ENCODE measurements at places on chromosomes 2 and 18. TPM values are rescaled to one million over a fixed set of nuclear protein-coding genes. Genes with fewer than 3 reads are reported as not detected.

ANO7 gene
- 0.80 TPM for total RNA-seq

ATP8B1 gene
- total RNA-seq = 8.6 TPM

CHRNG gene
- not detected for total RNA-seq

CEP68 gene
- total RNA-seq = 20.2 TPM

TCF7L1 gene
- 7.0 TPM for total RNA-seq

TCF23 gene
- 0.08 TPM for total RNA-seq

DNA sequence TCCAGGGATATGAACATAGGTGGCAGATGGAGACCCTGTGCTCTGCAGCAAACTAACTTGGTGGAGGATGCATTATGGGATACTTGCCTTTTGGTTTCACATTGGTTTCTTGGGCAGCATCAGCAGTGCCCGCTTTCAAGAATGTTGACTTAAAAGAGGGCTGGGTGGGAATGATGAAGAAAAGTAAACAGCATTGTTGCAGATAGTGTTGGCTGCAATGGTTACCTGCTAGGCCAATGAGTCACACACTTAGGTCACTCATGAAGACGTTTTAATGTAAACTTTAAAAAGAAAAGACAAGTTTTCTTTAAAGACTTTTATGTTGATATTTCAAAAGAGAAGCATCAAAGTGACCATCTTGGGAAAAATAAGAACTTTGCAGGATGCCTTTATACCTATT is 26.1 kb upstream of the FAM237A start:
- peak overlapping the region; percentile 66 for H3K27ac ChIP-seq
- DNase-seq = no peak
- H3K36me3 ChIP-seq = no peaks in the 10 kb centered on the region
- no peak overlapping the region for H3K4me3 ChIP-seq
- peaks cover 8% of the 10 kb centered on the region for H3K4me1 ChIP-seq

- H3K4me1 ChIP-seq = no peaks in the 10 kb centered on the region
- H3K27me3 ChIP-seq = no peaks in the 10 kb centered on the region
- no peaks in the 10 kb centered on the region for H3K36me3 ChIP-seq
- no peak overlapping the region for H3K27ac ChIP-seq
These were observed 10.2 kb downstream of the MSTN start for GRCh38 chr2:190052307-190052706.

DNA sequence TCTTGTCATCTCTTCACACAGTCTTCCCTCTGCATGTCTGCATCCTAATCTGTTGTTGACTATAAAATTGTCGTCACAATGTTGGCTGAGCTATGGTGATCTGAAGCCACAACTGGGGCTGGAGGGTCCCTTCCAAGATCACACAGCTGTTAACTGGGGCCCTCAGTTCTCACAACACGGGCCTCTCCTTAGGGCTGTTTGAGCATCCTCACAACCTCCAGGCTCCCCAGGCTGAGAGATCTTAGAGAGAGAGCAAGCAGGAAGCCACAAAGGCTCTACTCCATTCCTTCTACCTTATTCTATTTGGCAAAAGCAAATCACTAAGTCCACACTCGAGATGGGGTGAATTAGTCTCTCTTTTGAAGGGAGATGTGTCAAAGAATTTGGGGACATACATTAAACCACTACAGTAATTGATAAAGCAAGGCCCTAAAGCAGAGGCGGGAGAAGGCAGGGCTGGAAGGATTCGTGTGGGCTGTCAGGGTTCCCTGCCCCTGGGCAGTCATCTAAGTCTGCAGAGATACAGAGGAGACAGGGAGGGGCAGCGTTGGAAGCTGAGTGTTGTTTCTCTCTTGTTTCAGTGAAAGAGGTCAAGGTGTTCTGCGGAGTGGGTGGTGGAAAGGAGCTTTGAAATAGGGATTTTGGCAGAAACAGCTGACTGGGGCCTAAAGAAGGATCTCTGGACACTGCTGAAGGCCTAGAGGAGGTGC is 15.9 kb downstream of the MYO7B start:
- no peak overlapping the region for H3K27ac ChIP-seq
- H3K4me1 ChIP-seq = no peaks in the 10 kb centered on the region
- no peak for DNase-seq
- no peak overlapping the region for H3K4me3 ChIP-seq

GRCh38 chr2:42762155-42762554 is 1.8 kb downstream of the OXER1 start:
- DNase-seq = no peak
- no peak overlapping the region for H3K4me3 ChIP-seq
- no peak overlapping the region for H3K27ac ChIP-seq
- H3K4me1 ChIP-seq = no peaks in the 10 kb centered on the region
- H3K36me3 ChIP-seq = no peaks in the 10 kb centered on the region

- no peak overlapping the region for H3K4me3 ChIP-seq
- no peak for DNase-seq
- H3K27me3 ChIP-seq = no peaks in the 10 kb centered on the region
- H3K27ac ChIP-seq = no peak overlapping the region
- peaks cover 77% of the 10 kb centered on the region for H3K4me1 ChIP-seq
These were observed 6.2 kb downstream of the MBD2 start for GRCh38 chr18:54218299-54218698.

- H3K27ac ChIP-seq = no peak overlapping the region
- H3K36me3 ChIP-seq = no peaks in the 10 kb centered on the region
- no peak overlapping the region for H3K4me3 ChIP-seq
- H3K27me3 ChIP-seq = peaks cover 49% of the 10 kb centered on the region
These were observed 29.2 kb upstream of the LDAH start for GRCh38 chr2:20852139-20852538.

DNA sequence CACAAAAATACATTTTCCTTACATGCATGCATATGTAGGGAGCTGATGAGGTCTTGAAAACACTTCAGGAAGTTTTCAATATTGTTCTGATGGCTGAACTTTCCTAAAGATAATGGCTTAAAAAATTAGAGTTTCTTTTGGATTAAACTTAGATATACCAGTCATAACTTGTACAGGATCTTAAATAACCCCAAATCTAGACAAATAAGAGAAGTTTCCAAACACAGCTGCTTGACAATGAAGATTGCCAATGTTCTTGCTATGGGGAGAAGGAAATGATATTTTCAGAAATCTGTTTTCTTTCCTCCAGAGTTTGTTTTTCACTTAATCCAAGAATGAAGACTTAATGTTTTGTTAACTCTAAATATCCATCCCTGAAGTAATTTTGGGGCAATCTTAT is 54.6 kb upstream of the SPTBN1 start:
- no peaks in the 10 kb centered on the region for H3K36me3 ChIP-seq
- H3K27ac ChIP-seq = peak overlapping the region; percentile 88
- no peak overlapping the region for H3K4me3 ChIP-seq

DNA sequence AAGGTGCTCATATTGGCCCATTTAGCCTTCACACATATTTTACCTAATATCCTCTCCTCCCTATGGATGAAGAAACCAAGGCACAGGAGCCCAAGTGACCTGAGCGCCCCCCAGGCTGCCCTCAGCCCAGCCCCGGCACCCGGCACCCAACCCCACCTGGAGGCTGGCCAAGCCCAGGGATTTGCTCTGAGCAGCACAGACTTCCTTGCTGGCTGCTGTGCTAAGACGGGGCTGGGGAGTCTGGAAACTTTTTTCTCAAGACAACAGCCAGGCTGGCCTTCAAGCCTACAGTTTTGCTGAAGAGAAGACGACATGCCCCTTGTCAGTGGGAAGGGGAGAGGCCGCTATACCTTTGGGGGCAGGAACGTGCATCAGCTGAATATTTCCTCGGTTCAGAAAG is 52.7 kb upstream of the LAMA1 start:
- H3K36me3 ChIP-seq = no peaks in the 10 kb centered on the region
- H3K27me3 ChIP-seq = peaks cover 7% of the 10 kb centered on the region
- no peak overlapping the region for H3K27ac ChIP-seq
- no peak overlapping the region for H3K4me3 ChIP-seq
- H3K4me1 ChIP-seq = no peaks in the 10 kb centered on the region
- DNase-seq = no peak

DNA sequence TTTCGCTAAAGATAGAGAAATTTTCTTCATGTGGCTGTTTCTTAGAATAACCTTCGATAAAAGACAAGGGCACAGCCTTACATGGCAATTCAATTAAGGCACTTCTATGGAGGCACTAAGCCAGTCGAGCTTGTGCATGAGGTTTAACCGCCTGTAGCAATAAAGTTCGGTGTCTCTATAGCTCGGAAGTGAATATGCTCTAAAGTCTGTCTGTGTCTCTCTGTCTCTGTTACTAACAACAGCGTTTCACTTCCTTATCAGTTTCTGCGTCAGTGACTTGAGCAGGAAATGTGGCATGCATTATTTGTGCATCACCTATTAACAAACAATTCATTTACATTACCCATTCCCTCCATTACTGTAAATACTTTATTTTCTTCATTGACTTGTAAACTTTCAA is 365.1 kb upstream of the NETO1 start:
- no peak for DNase-seq
- H3K27ac ChIP-seq = no peak overlapping the region
- H3K4me1 ChIP-seq = no peaks in the 10 kb centered on the region
- no peaks in the 10 kb centered on the region for H3K36me3 ChIP-seq
- no peaks in the 10 kb centered on the region for H3K27me3 ChIP-seq

GRCh38 chr2:45825001-45825651 is 173.7 kb downstream of the PRKCE start:
- no peaks in the 10 kb centered on the region for H3K27me3 ChIP-seq
- no peaks in the 10 kb centered on the region for H3K36me3 ChIP-seq
- H3K4me1 ChIP-seq = peaks cover 61% of the 10 kb centered on the region

GRCh38 chr2:84980263-84980983 is 9.5 kb downstream of the KCMF1 start:
- H3K36me3 ChIP-seq = no peaks in the 10 kb centered on the region
- peaks cover 82% of the 10 kb centered on the region for H3K4me1 ChIP-seq
- H3K27me3 ChIP-seq = no peaks in the 10 kb centered on the region
- H3K4me3 ChIP-seq = no peak overlapping the region
- DNase-seq = no peak

DNA sequence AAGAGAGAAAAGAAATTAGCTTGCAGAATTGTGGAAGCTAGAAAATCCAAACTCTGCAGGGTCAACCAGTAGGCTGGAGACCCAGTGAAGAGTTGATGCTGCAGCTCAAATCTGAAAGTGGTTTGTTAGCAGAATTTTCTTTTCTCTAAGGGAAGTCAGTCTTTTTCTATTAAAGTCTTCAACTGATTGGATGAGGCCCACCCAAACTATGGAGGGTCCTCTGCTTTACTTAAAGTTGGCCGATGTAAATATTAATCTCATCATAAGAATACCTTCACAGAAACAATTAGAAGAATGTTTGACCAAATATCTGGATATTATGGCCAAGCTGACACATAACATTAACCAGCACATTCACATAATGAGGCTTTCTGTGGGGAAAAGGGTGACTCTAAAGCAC is 73.7 kb downstream of the FTCDNL1 start:
- no peak for DNase-seq
- no peaks in the 10 kb centered on the region for H3K4me1 ChIP-seq
- H3K4me3 ChIP-seq = no peak overlapping the region
- H3K27ac ChIP-seq = no peak overlapping the region

DNA sequence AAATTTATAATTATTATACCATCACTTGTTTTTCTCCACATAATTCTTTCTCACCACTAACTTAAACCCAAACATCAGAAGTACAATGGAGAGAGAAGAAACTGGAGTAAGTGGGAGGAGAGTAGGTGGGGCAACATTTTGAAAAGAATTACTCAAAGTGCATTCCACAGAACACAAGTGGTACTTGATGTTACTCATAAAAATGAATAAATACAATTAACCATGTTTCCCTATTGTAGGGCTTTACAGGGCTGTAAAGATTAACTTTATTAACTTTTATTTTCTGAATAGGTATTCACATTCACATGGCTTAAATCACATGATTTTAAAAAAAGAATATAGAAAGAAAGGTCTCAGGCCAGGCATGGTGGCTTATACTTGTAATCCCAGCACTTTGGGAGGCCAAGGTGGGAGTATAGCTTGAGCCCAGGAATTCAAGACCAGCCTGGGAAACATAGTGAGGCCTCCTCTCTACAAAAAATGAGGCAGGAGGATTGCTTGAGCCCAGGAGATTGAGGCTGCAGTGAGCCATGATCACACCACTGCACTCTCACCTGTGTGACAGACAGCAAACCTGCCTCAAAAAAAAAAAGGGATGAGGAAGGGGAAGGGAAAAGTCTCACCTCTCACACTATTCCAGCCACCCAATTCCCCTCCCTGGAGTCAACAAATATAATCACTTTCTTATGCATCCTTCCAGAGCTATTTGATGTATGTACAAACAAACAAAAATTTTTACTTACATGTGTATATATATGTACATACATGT is 47.1 kb downstream of the KCNG3 start:
- no peaks in the 10 kb centered on the region for H3K36me3 ChIP-seq
- H3K27ac ChIP-seq = no peak overlapping the region
- H3K4me1 ChIP-seq = no peaks in the 10 kb centered on the region
- DNase-seq = no peak
- H3K4me3 ChIP-seq = no peak overlapping the region

- H3K36me3 ChIP-seq = no peaks in the 10 kb centered on the region
- no peaks in the 10 kb centered on the region for H3K27me3 ChIP-seq
- H3K27ac ChIP-seq = no peak overlapping the region
- no peak for DNase-seq
These were observed 88.1 kb upstream of the ATL2 start for GRCh38 chr2:38464971-38465788.

DNA sequence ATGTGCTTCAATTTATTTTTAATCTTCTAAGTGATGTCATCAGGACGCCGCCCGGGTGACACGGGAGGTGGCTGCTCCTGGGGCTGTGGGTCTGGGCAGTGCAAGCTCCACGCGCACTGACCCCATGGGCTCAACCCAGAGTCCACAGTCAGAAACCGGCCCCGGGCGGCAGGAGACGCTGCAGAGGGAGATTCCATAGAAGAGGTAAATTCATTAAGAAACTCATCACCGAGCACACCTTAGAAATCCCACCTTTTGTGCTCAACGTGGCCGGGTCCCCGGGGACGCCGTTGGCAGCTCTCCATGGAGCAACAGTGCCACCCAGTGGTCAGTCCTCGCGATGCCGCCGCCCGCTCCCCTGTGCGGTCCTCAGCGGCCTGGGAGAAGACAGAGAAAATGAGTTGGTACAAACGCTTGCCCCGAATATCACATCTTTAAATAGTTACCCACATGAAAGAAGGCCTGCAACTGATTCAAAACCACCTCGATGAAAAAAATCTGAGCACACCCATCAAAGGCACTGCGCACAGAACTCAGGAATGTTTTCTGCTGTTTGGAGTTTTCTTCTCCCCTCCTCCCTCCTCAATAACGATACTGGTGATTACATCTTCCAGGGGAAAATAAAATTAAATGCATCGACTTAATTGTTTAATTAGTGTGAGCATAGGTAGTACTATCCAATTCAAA is 92.6 kb downstream of the CMPK2 start:
- peaks cover 13% of the 10 kb centered on the region for H3K4me1 ChIP-seq
- no peak overlapping the region for H3K27ac ChIP-seq
- peaks cover 34% of the 10 kb centered on the region for H3K27me3 ChIP-seq
- H3K4me3 ChIP-seq = peak overlapping the region; percentile 35

DNA sequence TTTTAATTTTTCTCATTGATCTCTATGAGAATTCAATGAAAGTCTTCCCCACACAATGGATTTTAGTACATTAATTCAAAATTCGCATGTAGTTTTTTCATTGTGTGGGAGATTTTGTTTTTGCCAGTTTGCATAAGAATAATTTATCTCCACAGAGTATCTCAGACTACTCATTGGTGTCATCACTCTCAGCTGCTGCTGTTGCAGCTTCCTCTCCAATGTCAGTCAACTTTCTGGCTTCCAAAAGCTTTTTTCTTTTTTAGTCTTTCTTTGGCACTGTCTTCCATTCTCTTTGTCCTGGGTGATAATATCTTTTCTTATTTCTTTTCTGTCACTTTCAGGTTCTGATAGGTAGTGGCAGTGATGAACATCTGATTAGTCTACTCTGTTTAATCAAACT is 50.5 kb downstream of the PTRHD1 start:
- DNase-seq = no peak
- H3K36me3 ChIP-seq = peaks cover 39% of the 10 kb centered on the region
- H3K27ac ChIP-seq = no peak overlapping the region
- H3K4me3 ChIP-seq = no peak overlapping the region

GRCh38 chr18:28476302-28476701 is 299.4 kb upstream of the CDH2 start:
- no peaks in the 10 kb centered on the region for H3K36me3 ChIP-seq
- no peaks in the 10 kb centered on the region for H3K4me1 ChIP-seq
- no peak for DNase-seq
- H3K27me3 ChIP-seq = no peaks in the 10 kb centered on the region
- H3K27ac ChIP-seq = no peak overlapping the region

Data from left ventricle myocardium inferior (tissue), 1 donor.